ENCODE measurements at places on chromosomes 3 and 15.

DNA sequence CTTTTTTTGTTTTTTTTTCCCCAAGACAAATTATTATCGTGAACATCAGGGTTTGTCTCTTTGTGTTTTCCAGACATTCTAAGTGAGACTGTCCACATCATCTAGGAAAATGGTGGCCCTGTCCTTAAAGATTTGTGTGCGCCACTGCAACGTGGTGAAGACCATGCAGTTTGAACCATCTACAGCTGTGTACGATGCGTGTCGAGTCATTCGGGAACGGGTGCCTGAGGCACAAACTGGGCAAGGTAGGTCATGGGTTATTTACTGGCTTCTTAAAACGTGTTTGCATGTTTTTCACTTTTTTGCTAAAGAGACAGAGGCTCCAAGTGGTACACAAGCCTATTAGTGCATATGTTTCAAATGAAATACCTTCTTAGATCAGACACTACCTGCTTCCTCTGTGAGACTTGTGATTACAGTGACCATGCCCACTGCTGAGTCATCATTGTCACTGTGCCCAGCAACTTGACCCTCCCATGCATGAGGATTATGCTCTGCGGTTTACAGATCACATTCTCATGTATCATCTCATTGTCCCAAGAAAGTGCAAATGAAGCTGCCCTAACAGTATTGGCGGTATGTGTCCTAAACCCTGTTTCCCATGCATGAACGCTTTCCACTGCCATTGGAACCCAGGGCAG is 395.2 kb upstream of the TPM1 start:
- DNase-seq, result no peak

DNA sequence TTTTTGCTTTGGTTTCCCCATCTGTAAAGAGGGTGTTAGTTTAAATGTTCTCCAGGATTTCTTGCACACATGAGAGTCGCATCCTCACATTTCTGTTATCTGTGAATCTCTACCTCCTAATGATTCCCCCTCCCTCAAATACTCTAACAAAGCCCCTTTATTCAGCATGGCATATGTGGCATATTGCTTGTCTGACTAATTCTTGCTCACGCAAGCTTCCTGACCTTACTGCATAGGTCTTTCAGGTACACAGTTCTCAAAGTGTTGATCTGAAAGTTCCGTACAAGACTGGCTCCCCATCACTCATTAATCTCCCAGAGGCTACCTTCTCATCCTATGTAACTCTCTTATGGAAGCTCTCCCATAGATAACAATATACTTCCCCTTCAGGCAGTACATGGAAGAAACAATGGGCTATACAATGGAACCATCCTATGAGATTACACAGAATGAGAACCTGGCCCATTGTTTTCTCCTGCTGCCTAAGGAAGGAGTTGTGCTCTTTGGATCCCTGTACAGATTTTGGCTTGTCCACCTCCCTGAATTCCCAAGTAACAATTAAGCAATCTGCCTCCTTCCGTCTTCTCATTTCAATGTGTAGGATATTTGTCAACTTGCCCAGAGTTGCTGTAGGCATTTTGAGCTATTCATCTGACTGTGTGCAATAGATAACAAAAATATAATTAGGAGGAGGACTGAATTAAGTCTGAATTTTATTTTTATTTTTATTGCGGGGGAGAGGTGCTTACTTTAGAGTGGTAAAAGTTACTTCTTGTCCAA is 51.0 kb downstream of the PPARG start:
- DNase-seq, result no peak

DNA sequence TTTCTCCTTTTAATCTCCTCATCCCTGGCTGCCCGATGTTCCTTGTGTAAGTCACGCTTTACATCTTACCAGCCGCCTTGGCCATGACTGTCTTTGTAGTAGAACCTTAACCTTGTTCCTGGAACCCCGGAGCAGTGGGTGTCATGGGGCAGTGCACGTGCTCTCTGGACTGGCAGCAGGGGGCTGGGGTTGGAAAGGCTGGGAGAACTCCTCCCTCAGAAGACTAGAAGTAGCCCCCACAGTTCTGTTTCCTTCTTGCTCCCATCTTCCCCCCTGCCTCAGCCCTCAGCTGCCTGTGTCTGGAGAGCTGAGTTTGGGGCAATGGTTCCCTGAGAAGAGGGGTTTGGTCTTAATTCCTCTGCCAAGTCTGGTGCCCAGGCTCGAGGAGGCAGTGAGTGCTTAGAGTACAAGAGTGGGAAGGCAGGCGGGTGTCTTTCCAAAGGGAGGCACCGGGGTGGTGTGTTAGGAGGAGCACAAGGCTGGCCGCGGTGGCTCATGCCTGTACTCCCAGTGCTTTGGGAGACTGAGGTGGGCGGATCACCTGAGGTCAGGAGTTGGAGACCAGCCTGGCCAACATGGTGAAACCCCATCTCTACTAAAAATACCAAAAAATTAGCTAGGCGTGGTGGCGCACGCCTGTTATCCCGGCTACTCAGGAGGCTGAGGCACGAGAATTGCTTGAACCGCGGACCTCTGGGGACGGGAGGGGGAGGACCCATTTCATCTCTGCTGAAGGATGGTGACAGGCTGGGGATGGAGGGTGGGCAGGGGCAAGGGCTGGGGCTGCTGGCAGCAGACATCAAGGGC is 100.4 kb downstream of the VGLL4 start:
- no peak for DNase-seq

GRCh38 chr3:127114337-127115070 is 78.4 kb upstream of the PRR23E start:
- DNase-seq, result no peak

DNA sequence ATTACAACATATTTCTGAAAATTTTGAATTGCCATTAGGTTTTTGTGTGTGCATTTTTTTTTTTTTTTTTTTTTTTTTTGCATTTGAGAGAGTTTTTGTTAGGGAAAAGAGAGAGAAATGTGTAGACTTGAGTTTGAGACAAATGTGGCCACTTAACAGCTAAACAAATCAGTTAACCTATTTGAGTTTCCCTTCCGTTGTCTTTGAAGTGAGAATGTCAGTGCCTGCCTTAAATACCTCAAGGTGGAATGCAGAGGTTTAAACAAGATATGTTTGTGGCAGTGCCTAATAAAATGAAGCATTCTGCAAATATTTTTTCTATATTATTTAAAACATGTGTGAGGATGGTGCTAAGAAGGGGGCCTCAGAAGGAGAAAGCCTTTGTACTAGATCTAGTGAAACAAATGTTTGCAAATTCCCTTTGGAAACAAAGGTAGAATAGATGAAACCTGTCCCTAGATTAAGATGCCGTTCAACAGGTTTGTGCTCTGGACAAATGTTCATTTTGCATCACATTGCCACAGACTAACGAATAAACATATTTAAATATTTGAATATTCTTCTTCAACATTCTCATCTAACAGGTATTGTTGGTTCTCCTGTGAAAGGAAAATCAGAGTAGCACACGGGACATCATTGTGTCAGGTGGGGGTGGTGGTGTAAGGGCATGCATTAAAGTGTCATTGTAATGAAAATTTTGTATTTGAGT is 80.7 kb downstream of the SATB1 start:
- DNase-seq, result no peak

DNA sequence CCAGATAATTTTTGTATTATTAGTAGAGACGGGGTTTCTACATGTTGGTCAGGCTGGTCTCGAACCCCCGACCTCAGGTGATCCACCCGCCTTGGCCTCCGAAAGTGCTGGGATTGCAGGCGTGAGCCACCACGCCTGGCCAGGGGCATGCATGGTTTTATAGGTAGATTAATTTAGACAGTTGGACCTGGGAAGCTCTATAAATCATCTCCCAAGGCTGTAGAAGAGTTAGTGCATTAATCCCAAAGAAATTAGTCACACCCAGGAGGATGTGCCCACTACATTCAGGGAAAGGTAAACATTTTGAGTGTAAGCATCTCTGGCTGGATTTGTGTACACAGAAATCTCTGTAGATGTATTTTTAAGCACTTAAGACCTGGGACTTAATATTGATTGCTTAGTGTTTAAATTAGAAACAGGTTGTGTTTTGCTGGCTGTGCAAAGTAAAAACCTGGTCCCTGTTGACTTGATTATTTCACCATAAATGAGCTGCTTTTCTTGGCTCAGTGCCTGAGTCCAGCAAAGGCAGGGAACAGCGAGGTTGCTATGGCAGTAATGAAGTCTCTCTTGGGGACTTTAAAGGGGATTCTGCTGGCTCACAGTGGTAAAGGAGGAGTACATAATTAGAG is 19.2 kb downstream of the EXOSC7 start:
- no peak for DNase-seq

DNA sequence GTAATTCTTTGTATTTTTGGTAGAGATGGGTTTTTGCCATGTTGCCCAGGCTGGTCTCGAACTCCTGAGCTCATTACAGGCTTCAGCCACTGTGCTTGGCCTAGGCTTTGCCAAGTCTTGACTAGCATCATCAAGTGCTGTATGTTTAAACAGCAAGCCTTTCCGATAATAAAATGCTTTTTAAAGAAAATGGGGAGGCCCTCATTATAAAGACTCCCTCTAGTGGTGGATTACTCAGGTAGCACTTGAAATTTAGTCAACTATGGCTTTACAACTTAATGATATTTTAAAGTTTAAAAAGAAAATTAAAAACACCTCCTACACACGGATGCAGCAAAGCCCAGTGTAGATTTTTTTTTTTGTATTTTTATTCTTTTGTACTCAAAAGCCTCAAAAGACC is 213.6 kb downstream of the GAP43 start:
- DNase-seq, result no peak

DNA sequence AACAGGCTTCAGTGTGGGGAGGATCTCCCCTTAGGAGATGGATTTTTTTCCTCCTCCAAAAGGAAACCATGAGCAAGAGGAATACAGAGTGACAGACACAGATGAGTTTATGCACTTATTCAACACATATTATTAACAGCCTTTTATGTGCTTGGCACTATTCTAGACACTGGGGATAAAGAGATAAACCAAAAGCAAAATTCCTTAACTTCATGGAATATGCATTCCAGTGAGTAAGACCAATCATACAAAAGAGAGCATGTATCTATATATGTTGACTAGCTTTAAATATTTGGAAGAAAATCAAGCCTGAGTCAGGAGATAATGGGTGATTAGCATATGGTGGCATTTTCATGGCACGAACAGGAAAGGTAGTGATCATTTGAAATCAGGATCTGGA is 284.4 kb upstream of the RASGRP1 start:
- no peak for DNase-seq

- DNase-seq, result no peak
Observed at GRCh38 chr15:51168700-51169099, 74.0 kb upstream of the TNFAIP8L3 start.

DNA sequence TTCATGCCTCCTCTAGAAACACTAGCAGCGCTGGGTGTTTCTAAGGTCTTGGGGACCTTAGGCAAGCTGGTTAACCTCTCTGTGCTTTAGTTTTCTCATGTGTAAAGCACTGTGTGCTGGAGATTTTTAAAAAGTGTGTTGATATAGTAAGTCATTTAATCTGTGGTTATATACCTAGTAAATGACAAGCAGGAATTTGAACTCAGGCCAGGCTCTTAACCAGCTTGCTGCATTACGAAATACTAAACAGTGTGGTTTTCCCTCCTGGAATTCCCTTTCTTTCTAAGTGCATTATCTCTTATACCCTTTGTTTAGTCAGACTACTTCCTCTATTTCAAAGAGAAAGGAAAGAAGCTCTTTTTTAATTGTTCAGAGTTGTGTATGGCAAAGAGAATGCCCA is 26.5 kb downstream of the NEO1 start:
- DNase-seq, result no peak

DNA sequence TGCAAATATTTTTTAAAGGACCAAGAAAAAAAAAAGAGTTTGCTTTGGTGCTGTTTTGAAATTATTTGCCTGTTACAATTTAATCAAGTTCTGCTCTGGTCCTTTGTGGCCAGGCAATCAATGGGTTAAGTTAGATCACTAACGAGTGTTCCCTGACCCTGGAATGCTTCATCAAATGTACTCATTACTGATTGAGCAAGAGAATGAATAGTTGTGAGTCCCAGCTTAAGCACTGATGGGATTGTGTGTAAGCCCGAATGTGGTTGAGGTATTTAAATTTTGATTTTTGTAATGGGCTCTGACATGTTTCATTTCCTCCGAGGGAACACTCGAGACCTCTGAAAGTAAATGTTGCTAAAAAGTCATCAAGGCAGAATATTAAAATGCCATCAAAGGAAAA is 699.1 kb downstream of the MCTP2 start:
- DNase-seq, result no peak

GRCh38 chr3:191455257-191455952 is 5.6 kb upstream of the PYDC2 start:
- DNase-seq, result no peak

Measured in GM12891 (cell line).